NCI-H460 (cell line): ENCODE measurements at places on chromosomes 1 and 21.

DNA sequence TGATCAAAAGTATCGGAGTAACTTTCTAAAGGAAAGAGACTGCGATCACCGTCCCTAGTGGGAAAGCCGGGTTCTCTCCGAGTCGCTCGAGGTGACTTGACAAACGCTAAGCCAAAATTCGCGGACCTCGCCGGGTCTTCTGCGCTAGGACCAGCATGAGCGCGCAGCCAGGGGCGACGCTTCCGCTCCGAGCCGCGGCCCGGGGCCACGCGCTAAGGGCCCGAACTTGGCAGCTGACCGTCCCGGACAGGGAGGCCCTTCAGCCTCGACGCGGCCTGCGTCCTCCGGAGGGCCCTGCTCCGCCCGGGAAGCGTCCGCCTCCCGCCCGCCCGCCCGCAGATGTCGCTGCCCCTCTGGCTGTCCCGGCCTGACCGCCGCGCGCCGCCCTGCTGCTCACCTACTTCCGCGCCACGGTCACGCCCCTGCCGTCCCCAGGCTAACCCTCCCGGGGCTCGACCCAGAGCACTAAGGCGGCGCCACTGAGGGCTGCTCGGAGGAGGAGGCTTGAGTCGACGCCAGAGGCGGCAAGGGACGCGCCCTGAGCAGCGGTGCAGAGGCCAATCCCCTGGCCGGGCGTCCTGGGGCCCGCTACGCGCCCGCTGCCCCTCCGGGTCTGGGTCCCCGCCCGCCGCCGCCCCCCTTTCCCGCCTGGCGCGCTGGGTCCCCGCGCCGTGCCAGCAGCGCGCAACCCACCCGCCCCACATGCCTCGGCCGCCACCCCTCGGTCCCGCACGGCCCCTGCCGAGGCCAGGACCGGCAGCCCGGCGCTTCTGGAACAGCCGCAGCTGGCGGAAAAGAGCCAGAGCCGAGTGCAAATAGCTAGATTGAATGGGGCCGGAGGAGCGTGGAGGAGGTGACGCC is 896 bp upstream of the DUSP10 start:
- peak; percentile 73 for DNase-seq

GRCh38 chr1:212254853-212255363 is 30.3 kb upstream of the PPP2R5A start:
- no peak for DNase-seq

DNA sequence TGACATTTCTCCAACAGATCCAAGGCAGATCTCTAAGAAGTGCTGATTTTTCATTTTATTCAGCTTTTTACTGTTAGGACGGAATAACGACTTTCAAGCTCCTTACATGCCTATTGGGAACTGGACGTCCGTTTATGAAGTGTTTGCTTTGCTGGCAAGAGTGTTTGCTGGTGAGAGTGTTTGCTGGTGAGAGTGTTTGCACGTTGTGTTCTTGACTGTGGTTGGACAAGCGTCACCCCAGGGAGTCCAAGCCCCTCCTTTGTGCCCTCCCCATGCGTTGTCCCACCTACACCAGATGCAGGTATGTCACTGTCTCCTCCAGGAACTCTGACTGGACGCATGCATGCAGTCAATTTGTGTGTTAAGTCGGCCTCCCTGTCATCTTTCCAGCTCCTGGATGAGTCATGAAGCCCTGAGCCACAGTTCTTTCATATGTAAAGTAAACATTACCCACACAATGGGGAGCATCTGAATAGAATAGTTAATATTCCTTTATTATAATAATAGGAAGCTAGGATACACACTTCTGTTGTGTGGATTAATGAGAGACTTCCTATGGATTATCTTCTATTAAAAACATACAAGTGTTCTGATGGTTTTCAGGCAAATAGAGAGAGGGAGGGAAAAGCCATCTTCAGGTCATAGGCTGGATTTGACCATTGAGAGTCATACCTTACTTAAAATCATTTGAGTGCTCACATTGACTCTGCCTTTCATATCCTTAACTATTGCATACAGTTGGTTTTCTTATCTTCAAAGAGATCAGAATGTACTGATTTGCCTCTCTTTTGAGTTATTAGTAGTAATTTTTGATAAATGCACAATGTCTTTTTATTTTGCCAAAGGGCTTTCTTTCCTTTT is 119.2 kb downstream of the GALNT2 start:
- DNase-seq: peak; percentile 31

DNA sequence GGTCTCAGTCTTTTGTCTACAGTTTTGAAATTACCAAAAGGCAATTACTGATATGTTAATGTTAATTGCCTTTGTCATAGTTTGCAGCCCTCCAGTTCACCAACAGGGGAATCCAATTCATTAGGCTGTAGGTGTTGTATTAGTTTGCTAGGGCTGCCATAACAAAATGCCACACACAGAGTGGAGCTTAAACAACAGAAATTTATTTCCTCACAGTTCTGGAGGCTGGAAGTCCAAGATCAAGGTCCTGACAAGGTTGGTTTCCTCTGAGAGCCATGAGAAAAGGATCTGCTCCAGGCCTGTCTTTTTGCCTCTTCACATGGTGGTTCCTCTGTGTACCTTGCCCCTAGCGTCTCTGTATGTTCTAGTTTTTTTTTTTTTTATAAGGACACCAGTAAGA is 1.3 kb downstream of the RTCA start:
- DNase-seq: no peak

- DNase-seq: no peak
Observed at GRCh38 chr1:145960468-145961108, 2.8 kb upstream of the LIX1L start.

DNA sequence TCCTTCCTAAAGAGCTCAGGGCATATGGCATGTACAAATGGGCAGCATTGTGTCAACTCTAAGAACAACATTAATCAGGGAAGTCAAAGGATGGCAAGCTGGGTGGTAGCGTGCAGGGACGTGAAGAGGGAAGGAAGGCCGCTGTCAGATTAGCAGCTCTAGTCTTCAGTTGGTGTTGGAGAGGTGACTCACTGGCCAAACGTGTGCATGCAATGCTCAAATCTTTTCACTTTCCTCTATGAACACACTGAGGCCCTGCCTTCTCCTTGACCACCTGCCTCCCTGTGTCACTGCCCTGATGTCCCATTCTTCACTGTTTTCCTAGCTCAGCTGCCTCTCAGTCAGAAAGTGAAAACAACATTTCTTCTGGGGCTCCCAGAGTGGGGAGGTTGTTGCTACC is 5.9 kb upstream of the PIGR start:
- DNase-seq: no peak

- DNase-seq: no peak
Observed at GRCh38 chr1:74811436-74812179, 78.7 kb downstream of the TYW3 start.

GRCh38 chr1:224189561-224189960 is 6.5 kb downstream of the DEGS1 start:
- no peak for DNase-seq

- DNase-seq: no peak
Observed at GRCh38 chr1:164709541-164710278, 150.7 kb downstream of the PBX1 start.

DNA sequence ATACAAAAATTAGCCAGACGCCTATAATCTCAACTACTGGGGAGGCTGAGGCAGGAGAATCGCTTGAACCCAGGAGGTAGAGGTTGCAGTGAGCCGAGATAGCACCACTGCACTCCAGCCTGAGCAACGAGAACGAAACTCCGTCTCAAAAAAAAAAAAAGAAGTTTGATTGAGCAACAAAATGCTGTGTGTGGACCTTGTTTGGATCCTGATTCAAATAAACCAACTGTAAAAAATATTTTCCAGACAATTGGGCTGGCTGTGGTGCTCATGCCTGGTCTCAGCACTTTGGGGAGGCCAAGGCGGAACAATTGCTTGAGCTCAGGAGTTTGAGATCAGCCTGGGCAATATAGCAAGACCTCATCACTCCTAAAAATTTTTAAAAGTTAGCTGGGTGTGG is 16.8 kb downstream of the PTAFR start:
- DNase-seq: no peak

DNA sequence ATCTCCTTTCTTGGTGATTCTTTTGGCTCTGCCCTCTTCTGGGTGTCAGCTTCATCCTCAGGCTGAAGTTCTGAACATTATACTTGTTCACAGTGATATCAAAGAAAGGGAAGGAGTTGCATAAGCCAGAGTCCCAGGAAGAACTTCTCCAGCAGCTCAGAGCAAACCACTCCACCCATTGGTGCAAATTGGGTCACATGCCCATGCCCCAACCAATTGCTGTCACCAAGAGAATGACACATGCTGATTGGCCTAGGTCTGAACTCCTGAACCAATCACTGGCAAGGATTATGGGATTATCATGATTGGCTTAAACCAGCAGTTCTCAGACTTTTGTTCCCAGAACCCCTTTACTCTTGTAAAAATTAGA is 256.5 kb upstream of the TMEM51 start:
- no peak for DNase-seq

DNA sequence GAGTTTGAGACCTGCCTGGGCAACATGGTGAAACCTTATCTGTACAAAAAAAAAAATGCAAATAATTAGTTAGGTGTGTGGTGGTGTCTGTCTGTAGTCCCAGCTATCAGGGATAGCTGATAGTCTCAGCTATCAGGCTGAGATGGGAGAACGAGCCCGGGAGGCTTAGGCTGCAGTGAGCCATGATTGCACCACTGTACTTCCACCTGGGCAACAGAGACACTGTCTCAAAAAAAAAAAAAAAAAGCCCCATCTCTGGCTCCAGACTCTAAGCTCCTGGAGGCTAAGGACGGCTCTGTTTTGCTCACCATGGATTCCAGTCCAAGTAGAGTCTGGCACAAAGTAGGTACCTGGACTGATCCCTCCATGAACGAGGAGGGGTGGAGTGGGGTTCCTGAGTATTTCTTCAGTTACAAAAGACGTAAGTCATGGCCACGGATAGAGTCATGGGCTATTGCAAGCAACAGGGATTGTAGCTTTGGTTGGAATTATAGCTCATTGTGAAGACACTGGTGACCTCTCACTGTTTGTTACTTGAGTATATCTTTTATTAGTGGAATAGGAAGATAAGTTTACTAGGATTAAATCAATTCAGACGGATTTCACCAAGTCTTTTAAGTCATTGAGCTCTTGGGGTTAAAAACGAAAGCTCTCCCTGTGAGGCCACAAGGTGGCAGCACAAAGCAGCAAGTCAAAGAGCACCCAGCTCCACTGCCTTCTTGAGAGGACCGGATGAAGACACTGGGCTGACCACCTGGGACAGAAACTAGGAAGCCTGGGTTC is 35.6 kb upstream of the TMEM61 start:
- peak; percentile 60 for DNase-seq

DNA sequence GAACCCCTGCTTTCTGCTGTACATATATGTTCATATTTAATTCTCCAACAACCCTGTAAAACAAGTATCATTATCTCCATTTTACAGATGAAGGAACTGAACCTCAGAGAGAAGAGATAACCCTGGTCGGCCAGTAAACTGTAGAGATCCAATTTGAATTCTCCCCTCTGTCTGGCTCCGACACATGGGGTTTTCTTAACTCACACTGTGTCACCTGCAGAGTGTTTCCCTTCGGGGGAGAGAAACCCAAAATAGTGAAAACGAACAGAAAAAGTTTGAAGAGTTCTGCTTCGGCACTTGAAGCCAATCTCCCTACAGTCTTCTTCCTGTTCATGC is 17.4 kb upstream of the BCAR3 start:
- DNase-seq: no peak

DNA sequence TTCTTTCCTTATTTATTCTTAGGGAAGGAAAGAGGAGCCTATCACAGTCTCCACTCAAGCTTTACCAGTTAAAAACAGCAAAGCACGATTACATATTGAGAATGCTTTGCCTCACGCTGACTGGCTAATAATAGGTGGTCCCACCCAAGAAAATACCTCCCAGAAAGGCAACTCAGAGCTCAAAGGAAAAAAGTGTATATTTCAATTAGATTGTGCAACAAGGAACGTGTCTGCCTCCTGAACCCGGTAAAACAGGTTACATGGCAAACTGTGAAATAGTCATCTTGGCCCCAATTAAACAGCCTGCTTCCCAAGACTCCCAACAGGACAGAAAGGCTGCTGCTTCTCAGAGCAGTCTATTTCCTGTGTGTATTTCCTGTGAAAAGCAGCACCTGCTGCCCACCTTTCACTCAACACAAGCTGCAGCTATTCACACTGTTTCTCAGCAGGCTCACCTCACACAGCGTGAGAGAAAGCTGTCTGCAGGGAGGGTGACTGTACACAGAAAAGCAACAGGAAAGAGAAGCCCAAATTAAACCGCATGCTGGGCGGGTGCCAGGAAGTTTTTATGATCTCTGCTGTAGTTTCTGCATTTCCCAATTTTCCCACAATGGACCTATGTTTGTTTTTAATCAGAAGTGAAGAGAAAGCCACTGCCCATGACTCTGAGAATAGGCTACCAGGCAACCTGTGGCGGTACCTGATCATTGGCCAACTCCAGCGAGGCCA is 44.0 kb downstream of the URB1 start:
- no peak for DNase-seq

DNA sequence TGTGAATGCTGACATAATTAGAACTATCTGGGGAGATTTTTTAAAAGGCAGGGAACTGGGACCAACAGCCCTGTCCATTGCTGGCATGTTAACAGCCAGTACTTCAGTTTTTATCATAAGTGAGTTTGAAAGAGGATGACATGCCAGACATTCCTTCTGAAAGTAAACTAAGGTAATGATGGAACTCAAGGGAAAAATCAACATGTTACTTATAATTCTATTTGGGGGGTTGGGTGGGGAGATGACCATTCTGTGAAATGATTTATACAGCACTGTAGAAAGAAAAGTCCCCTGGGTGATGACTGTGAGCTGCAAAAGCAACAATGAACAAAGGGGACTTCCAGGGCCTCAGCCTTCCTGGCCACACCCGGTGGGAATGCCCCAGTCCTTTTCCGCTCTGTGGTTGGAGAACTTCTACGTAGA is 5.4 kb upstream of the LAMC2 start:
- DNase-seq: peak; percentile 65

- peak; percentile 63 for DNase-seq
Observed at GRCh38 chr1:12161662-12162458, 4.9 kb upstream of the TNFRSF1B start.

GRCh38 chr1:11109047-11109760 is 9.5 kb upstream of the EXOSC10 start:
- no peak for DNase-seq

DNA sequence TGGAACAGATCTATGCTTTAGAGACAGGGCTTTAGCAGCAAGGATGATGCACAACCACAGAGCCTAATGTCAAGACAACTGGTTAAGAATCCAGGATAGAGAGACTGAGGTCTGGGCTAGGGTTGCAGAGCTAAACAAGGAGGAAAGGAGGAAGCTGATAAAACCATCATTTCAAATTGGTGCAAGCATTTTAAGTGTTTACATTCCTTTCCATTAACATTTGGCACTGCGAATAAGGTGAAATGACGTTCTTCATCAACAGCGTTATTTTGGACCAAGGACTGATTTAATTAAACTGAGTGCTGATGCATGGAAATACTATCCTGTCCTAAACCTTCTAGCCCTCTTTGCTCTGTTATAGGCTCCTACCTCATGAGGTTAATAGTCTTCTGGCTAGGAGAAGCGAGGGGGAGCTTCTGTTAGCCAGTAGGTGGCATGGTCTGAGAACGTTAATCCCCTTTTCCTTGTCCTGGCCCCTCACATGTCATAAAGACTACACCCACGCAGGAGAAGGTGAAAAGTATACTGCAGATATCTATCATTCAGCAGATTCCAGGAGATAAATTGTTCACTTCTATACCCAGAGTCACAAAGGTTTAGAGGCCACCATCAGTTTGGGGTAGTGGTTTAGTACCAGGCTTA is 7.6 kb upstream of the C1orf21 start:
- DNase-seq: no peak
